ENCODE measurements at places on chromosomes 1 and 21. TPM values are rescaled to one million over a fixed set of nuclear protein-coding genes. Genes with fewer than 3 reads are reported as not detected.

Gene TRIM17
- not detected for polyA plus RNA-seq

Gene LY9
- 0.05 TPM for polyA plus RNA-seq

Gene EPHA10
- 0.59 TPM for polyA plus RNA-seq

Gene MPZ
- 0.17 TPM for polyA plus RNA-seq

Gene SH2D5
- polyA plus RNA-seq = 7.2 TPM

Gene TNFRSF8
- polyA plus RNA-seq = not detected

Gene ATP8B2
- polyA plus RNA-seq = 17.5 TPM

Gene CSF3R
- not detected for polyA plus RNA-seq

Gene DISC1
- polyA plus RNA-seq = 0.31 TPM

Gene PLD5
- 1.6 TPM for polyA plus RNA-seq

Gene TOR3A
- 48.9 TPM for polyA plus RNA-seq

Gene C8A
- not detected for polyA plus RNA-seq

Gene GUCA2A
- not detected for polyA plus RNA-seq

Gene ERRFI1
- polyA plus RNA-seq = 49.0 TPM

Gene LHX4
- 0.79 TPM for polyA plus RNA-seq

Gene ETV3L
- not detected for polyA plus RNA-seq
